ENCODE measurements at places on chromosomes 6 and 20.
A peak's percentile ranks its signal among the peaks of the same experiment; 100 is the strongest.

GRCh38 chr6:111358454-111358853 is 124.6 kb downstream of the REV3L start:
- no peak for DNase-seq

DNA sequence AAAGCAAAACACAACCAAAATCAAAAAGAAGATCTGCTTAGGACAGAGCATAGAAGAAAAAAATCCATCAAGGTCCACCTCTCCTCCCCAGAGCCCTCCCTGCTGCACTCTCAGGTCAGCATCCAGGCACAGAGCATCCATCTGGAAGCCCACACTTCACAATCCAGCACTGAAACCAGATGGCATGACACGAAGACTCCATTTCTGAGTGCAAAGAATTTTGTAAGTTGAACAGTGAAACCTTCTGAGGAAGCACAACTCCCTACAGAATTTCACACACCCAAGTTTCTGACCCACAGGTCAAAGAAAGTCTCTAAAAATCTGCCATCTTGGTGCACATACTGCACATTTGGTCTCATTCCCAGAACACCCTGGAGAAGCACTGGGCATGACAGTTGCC is 128.8 kb upstream of the STXBP5 start:
- DNase-seq, result no peak

- DNase-seq, result no peak
Observed at GRCh38 chr20:45036044-45036755, 64.7 kb downstream of the KCNS1 start.

DNA sequence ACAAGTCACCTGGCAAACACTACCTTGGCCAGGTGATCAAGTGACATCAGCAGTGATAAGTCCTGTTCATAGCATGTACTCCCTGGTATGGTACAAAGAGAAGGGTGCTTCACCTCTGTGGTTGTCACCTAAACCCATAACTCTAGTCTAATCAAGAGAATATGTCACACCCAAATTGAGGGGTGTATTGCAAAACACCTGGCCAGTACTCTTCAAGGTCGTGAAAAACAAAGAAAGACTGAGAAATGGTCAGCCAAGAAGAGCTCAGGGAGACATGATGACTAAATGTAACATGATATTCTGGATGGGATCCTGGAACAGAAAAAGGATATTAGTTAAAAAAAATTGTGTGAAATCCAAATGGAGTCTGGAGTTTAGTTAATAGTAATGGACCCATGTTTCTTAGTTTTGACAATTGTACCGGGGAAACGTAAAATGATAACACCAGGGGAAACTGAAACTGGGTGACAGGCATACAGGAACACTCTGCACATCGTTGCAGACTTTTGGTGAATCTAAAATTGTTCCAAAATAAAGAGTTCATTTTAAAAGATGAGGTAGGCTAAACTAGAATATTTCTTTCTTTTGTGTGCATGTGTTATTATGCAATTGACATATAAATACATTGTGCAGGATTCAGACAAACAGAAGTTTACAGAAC is 262.0 kb downstream of the CDC5L start:
- DNase-seq, result no peak

- no peak for DNase-seq
Observed at GRCh38 chr6:166453651-166454050, 70.9 kb upstream of the MPC1 start.

DNA sequence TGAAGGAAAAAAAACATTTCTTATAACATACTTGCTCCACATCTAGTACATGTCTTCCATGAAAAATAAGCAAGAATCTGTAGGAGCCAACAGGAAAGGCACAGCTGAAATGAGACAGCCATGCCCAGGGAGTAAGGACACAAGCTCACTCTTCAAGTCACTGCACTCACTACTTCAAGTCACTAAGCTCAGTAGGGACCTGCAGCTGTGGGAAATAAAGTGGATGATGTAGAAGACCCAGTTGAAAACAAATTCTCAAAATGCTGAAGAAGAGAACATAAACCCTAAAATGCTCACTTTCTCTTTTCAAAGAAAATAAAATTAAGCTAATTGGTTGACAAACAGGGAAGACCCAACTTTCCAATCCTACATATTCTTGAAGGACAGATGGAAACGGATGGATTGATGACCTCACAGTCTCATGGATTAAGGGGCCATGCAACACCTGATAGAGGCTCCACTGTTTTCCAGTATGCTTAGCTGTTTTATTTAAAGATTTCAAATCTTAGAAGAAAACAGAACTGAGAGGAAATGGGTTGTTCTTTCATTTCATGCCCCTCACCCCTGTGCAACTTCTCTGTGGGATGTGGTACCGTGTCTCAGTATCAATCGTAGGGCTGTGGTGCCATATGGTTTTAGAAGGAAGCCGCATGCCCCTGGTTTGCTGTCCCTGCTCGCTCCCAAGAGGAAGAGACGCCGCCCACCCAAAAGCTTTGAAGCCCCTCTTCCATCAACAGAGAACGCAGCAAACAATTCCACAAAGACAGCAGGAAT is 133.3 kb downstream of the WDR27 start:
- no peak for DNase-seq

- no peak for DNase-seq
Observed at GRCh38 chr6:105985098-105985815, 100.9 kb upstream of the PRDM1 start.

GRCh38 chr6:167093922-167094432 is 28.9 kb upstream of the CCR6 start:
- no peak for DNase-seq

DNA sequence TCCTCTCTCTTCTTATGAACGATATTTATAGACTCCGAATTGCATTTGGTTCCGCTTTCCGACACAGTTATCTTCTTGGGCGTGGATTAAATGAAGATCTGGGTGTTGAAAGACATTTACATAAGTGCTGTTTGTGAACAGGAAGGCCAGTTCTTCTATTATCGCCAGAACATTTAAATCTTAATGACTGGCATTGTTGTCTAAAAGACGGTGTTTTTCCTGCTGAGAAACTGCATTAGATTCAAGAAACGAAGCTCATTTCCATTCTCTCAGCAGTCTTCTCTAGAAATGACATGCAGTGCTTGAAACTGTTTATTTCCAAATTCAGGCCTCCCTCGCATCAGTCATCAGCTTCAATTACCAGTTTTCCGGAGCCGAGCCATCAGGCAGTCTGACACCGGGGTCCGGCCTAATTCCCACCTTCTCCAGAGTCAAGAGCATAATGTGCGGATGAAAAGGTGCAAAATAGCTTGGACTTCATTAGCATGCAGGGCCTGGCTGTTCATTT is 16.0 kb downstream of the LINC00237 start:
- DNase-seq, result no peak

GRCh38 chr6:4401408-4402368 is 266.3 kb upstream of the ECI2 start:
- no peak for DNase-seq

DNA sequence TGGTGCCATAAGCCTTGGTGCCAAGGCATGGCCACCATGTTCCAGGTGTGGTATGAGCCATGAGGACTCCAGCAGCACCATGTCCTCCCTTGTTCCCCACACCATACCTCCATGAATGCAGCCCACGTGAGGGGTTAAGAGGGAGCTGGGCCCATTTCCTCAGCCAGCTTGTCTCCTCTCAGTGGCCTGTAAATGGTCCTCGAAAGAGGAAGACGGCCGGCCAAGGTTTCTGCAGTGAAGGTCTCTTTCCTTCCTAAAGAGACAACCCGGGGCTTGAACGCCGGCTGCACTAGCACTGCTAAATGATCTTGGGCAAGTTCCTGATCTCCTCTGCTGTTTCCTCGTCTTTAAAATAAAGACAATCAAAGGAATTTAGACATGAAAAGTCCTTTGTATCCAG is 154.0 kb downstream of the BMP7 start:
- DNase-seq, result no peak

- DNase-seq, result peak; percentile 55
Observed at GRCh38 chr6:138287144-138287955, 69.1 kb upstream of the PBOV1 start.

GRCh38 chr6:164612751-164613150 is 696.7 kb downstream of the C6orf118 start:
- no peak for DNase-seq

DNA sequence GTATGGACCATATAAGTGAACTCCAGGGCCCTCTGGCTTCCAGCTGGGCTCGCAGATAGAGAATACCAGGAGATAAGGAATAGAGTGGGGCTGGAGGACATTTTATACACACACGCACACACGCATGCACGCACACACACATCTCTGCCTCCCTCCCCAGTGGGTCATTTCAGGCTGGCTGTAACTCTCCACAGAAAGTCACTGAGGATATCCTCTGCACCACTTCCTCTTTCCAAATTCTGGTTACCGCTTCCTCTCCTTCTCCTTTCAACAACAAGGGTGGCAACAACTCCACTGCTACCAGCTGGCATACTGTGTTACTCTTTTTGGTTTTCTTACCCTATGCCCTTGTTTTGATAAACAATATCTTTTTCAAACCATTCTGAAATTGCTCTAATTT is 280.2 kb downstream of the COL12A1 start:
- DNase-seq, result no peak

DNA sequence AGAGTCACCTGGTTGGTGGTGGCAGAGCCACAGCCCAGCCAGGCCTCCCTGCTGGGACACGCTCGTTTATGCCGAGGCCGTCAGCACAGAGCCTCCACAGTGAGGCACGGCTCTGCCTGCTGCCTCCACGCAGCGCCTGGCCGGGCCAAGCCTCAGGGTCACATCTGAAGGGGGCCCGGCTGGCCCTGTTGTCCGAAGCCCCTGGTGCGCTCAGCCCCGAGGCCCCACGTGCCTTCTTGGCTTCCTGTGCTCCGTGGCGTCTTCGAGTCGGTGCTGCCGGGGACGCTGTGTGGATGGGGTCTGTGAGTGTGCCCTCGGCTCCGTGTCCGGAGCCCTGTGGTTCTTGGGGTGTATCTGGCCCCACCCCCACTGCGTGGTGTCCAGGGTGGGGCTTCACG is 10.4 kb upstream of the TNFRSF6B start:
- DNase-seq, result no peak

GRCh38 chr6:125002406-125002741 is 40.1 kb downstream of the RNF217 start:
- DNase-seq, result no peak

GRCh38 chr6:152209211-152209610 is 401.7 kb downstream of the ESR1 start:
- DNase-seq, result no peak

- DNase-seq, result no peak
Observed at GRCh38 chr6:106321940-106322339, 3.6 kb downstream of the ATG5 start.

- DNase-seq, result no peak
Observed at GRCh38 chr6:2026133-2026532, 219.3 kb downstream of the GMDS start.

GRCh38 chr6:139311831-139312230 is 20.0 kb upstream of the TXLNB start:
- no peak for DNase-seq

- no peak for DNase-seq
Observed at GRCh38 chr6:53124131-53124800, 24.4 kb downstream of the GCM1 start.

- DNase-seq, result no peak
Observed at GRCh38 chr6:48835421-48835958, 627.6 kb downstream of the MMUT start.

DNA sequence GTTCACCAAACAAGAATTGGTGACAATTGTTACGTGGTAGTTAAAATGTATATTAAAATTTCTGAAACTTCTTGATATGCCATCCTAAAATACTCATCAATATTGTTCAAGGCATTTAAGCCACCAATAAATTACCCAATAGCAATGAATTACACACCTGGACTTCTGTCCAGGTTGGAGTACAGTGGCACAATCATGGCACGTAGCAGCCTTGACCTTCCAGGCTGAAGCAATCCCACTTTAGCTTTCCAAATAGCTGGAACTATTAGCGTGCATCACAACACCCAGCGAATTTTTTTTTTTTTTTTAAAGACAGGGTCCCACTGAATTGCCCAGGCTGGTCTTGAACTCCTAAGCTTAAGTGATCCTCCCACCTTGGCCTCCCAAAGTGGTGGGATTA is 17.2 kb downstream of the SRPK1 start:
- DNase-seq, result no peak

- DNase-seq, result no peak
Observed at GRCh38 chr20:10655720-10656669, 17.8 kb downstream of the JAG1 start.

- no peak for DNase-seq
Observed at GRCh38 chr6:88177961-88178464, 11.9 kb upstream of the CNR1 start.

GRCh38 chr20:44678242-44678641 is 26.7 kb upstream of the ADA start:
- DNase-seq, result no peak

GRCh38 chr6:8707956-8708772 is 272.8 kb upstream of the SLC35B3 start:
- DNase-seq, result no peak

DNA sequence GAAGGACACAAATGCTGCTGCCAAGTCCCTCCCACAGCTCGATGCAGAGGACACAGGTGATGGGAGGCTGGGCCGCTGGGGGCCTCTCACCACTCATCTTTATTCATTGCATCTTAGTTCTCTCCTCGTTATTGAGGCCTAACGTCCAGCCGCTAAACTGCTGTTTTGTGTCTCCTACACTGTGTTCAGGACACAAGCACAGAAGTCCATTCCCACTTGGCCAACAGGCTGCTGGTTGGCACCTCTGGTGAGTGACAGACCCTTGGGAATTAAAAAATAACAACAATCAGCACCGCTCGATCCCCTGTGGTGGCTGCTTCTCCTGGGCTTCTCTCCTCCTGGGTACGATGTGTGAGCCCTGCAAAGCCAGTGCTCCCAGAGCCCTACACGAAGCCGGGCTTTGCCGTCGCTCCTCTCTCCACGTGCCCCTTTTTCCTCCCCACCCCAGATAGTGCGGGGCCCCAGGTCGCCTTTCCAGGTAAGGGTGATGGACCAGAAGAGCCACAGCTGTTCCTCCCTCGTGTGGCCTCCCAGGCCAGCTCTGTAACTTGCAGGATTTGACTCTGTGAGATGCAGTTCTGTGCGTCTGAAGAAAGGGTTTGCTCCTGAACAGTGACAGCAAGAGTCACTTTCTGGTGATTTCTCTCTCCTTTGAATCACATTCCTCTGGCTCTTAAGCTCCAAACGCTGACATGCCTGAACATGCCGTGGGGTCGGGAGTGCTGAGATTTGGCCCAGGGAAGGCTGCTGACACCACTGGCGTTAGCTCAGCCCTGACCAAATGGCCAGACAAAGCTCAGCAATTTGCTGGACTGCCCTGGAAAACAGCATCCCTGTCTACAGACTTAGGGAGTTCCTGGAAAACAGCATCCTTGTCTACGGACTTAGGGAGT is 59.3 kb downstream of the DLL1 start:
- DNase-seq, result no peak

DNA sequence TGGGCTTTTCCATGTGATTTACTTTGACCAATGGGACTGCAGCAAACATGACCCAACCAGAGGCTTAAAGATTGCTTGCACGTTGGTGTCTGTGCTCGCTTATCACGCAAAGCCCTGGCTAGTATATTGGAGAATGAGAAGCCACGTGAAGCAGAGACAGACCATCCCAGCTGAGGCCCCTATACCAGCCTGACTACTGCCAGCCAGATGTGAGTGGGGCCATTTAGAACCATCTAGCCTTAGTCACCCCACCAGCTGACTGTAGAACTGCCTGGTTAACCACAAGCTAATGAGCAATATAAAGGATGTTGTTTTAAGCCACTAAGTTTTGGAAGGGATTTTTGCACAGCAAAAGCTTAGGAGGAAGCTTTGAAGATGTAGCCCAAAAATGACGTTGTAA is 74.5 kb downstream of the MACROD2 start:
- no peak for DNase-seq

Measured in K562 (cell line).